ENCODE measurements at places on chromosomes 13 and 19.

- DNase-seq, result no peak
Observed at GRCh38 chr19:4224470-4224869, 4.9 kb upstream of the EBI3 start.

DNA sequence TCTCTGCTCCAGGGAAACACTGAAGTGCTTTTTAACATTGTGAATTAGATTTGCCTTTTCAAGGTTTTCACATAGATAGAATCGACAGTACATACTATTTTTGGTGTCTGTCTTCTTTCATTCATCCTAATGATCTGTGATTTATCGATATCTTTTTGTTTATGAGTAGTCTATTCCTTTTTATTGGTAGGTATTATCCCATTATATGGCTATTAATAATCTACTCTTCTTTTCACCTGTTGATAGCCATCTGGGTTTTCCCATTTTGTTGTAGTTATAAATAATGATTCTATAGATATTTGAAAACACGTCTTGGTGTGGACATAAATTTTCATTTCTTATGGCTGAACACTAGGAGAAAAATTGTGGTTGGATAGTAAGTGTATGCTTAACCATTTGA lies 262.6 kb downstream of the MAB21L1 start:
- no peak for DNase-seq

GRCh38 chr13:42967660-42968059 lies 24.4 kb downstream of the EPSTI1 start:
- no peak for DNase-seq

- no peak for DNase-seq
Observed at GRCh38 chr13:42964761-42965161, 27.3 kb downstream of the EPSTI1 start.

GRCh38 chr13:108785844-108786243 lies 156.4 kb downstream of the MYO16 start:
- DNase-seq, result no peak

GRCh38 chr13:66264971-66265370 lies 965.2 kb downstream of the PCDH9 start:
- DNase-seq, result peak; percentile 89

GRCh38 chr13:112940236-112940635 lies 28.8 kb upstream of the MCF2L start:
- no peak for DNase-seq

- DNase-seq, result no peak
Observed at GRCh38 chr13:44158881-44159632, 214.6 kb upstream of the SERP2 start.

DNA sequence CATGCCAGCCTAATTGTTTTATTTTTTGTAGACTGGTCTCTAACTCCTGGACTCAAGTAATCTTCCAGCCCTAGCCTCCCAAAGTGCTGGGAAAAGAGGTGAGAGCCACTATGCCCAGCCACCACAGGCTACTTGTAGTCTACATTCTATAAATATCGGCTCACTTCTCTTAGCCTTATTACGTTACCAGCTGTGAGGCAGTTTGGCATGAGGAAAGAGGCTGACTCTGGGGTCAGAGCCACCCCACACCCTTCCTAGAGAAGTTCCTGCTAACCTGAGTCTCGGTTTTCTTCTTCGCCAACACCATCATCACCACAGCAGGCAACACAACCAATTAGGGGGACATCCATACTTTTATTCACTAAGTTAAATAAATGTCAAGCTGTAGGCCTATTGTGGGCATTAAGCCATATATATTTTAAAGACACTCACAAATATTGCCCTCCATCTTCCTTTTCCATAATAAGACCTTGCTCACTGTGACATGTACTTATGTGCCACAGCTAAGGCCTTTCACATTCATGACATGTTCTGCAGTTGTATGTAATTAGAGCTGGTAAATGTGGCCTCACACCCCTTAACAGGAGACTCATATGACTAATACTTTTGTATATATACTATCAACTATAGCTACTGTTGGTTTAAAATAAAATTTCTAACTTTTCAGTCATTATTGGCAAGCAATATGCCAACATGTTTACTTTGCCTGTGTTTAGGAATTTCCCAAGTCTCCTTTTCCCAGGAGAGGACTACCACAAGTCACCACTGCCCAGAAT lies 5.7 kb downstream of the SLC25A30 start:
- DNase-seq, result no peak

DNA sequence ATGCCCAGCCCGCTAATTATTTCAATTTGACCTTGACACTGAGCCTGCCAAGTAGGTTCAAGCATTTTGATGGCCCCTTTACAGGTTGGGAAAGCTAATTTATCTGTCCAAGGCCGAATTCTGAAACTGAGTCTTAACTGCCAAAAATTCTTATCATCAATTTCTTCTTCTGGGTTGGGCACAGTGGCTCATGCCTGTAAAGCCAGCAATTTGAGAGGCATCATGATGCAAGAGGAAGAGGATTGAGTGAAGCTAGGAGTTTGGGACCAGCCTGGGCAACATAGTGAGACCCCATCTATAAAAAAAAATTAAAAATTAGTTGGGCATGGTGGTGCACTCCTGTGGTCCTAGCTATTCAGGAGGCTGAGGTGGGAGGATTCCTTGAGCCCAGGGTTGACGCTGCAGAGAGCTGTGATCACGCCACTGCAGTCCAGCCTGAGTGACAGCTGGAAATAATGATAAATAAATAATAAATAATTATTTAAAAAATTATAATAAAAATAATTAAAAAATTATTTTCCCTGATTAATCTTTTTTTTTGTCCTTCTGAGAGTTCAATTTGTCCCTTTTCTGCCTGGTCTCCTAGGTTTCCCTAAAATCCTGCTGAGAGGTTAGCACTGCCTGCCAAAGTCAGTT lies 1.3 kb upstream of the LDLR start:
- no peak for DNase-seq

GRCh38 chr19:47309038-47309437 lies 623 bp upstream of the C5AR1 start:
- no peak for DNase-seq

- no peak for DNase-seq
Observed at GRCh38 chr13:100880166-100880565, 205.6 kb upstream of the TMTC4 start.

- DNase-seq, result no peak
Observed at GRCh38 chr13:53143757-53144339, 115.2 kb downstream of the OLFM4 start.

DNA sequence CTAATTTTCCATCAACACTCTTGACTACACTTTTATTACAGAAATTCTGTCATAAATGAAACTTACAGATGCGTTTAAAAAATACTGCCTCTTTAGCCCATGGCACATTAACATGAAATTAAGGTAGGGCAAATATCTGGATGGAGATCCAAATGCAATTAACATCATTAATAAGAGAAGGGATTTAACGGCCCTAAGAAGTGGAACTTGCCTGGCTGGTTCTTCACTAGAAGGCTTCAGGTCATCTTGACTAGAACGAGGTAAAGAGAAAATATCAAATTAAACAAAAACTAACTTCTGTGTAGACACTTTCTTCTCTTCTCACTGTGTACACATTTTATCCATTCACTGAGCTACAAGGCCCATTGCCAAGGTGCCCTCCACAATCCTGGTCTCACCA lies 1093.4 kb downstream of the EFNB2 start:
- DNase-seq, result no peak

DNA sequence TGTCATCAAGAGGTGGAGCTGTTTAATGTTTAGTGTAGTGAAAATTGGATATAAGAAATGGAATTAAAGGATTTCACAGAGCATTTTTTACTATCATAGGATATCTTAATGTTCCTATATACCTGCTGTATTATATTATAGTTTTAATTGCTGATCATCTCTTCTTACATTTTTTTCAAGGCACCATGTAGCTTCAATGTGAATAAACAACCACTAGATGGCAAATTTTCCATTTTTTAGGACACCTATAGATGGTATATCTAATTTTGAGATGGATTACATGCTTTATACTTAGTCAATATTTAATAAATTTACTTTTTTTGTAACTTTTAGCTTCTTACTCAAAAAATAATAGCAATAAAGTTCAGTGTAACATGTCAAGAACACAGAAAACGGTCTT lies 9.0 kb upstream of the ATXN8OS start:
- DNase-seq, result peak; percentile 30

DNA sequence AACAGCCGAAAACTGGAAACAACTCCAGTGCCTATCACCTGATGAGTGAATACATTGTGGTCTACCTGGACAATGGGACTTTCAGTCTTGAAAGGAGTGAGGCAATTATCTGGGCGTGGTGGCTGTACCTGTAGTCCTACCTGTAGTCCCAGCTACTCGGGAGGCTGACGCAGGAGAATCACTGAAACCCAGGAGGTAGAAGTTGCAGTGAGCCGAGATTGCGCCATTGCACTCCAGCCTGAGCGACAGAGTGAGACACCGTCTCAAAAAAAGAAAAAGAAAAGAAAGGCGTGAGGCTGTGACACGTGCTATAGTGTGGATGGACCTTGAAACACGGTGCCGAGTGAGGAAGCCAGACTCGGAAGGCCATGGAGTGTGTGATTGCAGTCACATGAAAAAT lies 4.1 kb upstream of the NTN5 start:
- no peak for DNase-seq

GRCh38 chr19:48518207-48518606 lies 6.6 kb upstream of the LMTK3 start:
- no peak for DNase-seq

GRCh38 chr13:69300131-69300530 lies 807.5 kb upstream of the ATXN8OS start:
- DNase-seq, result no peak

DNA sequence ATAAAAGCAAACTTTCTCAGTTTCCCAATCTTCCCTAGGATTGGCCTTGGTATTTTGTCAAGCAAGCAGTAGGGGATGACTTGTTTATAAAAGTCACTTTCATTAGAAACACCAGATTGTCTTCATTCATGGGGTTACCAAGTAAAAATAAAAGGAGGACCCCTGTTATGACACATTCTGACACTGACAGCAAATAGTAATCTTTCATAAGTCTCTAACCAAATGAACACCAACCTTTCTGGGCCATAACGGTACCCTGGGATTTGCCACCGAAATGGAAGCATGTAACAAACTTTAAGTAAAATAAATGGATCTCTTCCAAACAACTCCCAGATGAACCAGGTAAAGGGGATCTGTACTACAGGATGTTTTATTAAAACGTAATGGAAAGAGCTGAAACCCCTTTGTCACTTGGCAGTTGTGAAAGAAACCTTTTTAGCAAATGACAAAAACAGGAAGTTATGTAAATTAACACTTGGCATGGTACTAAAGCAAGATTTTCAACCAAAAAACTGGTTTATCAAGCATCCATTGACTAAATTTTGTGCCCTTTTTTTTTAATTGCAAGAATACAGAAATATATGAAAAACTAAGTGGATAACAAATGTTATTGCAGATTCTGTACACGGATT lies 335.6 kb downstream of the RBM26 start:
- DNase-seq, result no peak

- DNase-seq, result no peak
Observed at GRCh38 chr19:12606796-12607195, 3.8 kb downstream of the ZNF490 start.

DNA sequence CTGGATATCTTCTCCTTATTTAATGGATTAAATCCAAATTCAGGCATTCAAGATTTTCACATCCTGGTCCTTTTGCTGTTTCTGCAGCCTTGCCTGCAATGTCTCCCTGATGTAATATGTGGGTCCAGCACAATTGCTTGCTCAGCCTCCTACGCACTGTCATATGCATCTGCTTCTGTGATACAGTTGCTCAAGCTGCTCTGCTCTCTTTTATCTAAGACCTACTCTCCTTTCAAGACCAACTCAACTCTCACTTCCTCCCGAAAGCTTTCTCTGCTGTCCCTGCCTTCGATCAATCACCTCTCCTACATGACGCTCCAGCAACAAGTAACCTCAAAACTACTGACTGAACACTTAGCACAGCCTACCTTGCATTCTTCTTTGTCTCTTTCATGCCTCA lies 138.2 kb downstream of the DCLK1 start:
- DNase-seq, result no peak

GRCh38 chr13:104553186-104553585 lies 1487.0 kb upstream of the SLC10A2 start:
- DNase-seq, result peak; percentile 33

GRCh38 chr19:34961775-34962686 lies 2.0 kb downstream of the ZNF792 start:
- no peak for DNase-seq

GRCh38 chr13:22047082-22047784 lies 376.4 kb downstream of the FGF9 start:
- peak; percentile 79 for DNase-seq

DNA sequence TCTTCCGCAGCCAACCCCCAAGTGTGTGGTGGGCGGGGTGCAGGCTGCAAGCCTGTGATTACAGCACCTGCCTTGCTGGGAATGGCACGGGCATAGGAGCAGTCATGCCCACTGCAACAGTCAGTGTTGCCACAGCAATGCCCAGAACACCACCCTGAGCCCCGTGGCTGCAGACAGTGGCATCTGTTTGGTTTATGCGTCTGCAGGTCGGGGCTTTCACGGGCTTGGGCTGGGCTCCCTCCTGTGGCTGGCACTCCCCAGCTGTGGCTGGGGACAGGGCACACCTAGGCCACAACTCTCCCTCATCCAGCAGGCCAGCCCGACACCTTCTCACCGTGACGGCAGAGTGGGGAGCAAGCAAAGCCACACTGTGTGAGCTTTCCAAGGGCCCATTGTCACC lies 115.3 kb upstream of the C1QTNF9B start:
- no peak for DNase-seq

DNA sequence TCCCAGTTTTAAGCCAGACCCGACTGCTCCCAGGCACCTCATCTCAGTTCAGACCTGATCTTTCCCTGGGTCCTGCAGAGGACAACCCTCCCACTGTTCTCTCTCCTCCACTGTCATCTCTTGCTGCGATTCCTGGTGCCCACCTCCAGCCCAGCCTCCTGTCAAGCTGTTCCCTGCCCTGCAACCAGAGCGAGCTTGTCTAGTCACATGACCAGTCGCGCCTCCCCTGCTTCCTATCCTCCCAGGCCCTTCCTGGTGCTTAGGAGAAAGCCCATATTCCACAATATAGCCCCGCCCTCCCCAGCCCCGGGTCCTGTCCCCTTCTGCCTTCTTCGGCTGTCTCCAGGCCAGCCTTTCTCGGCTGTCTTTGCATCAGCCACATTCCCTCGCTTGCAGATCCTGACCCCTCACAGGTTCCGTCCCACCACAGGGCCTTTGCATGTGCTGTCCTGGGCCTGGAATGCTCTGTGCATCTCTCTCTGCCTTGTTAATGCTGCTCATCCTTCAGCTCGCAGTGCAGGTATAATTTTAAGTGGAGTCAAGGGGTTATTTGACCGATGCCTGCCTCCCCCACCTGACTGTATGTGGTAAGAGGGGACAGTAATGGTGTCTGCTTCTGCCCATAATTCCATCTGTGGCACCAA lies 88.8 kb downstream of the IER2 start:
- no peak for DNase-seq

DNA sequence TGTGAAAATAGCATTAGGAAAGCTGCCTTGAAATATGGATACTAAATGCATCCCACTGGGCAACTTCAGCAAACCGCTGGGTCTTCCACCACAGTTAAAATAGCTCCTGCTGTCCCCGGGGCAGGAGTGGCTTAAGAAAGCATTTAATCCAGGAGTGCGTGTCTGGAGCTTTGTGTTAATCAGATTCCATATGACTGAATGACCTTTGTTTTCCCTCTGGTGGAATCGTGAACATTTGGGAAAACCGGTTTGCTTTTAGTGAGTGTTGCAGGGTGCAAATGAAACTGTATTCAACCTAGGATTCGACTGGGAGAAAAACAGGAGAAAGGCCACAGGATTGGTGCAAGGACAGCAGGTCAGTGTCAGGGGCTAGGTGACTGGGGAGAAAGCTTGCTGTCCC lies 237.6 kb upstream of the MAB21L1 start:
- no peak for DNase-seq

- no peak for DNase-seq
Observed at GRCh38 chr19:36748431-36749275, 24.0 kb downstream of the ZNF850 start.

- peak; percentile 22 for DNase-seq
Observed at GRCh38 chr13:99658261-99658991, 157.2 kb downstream of the TM9SF2 start.

All from kidney glomerular epithelial cell (primary cell).